ENCODE measurements at places on chromosomes 16 and 17.

- no peak for DNase-seq
These were observed 186.7 kb upstream of the HS3ST3A1 start for GRCh38 chr17:13788385-13788784.

DNA sequence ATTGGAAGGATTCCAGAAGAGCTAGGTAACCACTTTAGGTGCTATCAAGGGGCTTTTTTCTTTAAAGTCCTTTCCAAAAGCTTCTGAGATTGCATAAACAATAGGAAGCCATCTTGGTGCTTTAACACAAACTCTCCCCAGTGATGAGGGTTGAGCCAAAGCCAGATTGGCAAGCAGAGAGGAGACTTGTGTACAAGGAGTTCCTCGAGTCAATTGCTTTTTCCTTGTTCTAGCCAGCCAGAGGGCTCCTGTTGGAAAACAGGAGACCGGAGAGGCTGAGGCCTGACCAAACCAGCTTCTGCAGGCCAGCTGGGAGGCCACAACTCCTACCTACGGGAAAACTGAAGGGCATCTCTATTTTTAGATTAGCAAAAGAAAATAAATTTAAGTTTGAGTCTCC is 46.5 kb downstream of the MAPT start:
- DNase-seq = no peak

- no peak for DNase-seq
These were observed 312.7 kb upstream of the CCL2 start for GRCh38 chr17:33942414-33942813.

- DNase-seq = no peak
These were observed 7.0 kb downstream of the ARMC7 start for GRCh38 chr17:75116737-75117136.

DNA sequence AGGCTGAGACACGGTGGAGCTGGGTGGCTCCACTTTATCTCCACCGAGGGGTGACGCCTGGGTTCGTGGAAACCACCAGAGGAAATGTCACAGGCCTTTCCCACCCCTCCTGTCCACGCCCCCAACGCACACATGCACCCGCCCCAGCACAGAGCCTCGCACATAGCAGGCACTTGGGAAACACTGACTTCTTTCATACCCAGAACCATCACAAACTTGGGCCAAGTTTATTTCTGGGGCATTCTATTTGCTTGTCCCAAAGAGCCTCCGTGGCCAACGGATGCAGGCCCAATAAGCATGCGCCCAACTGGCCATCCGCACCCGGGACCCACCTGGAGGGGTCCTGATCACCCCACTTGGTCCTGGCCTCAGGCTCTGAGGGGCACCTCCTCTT is 3.3 kb downstream of the BCAR1 start:
- no peak for DNase-seq

GRCh38 chr17:46758614-46759013 is 59.9 kb downstream of the WNT3 start:
- no peak for DNase-seq

All from EL (cell line).